H54 (cell line): ENCODE measurements at places on chromosomes 1 and 21.

- no peak for DNase-seq
Measured at GRCh38 chr1:225855503-225856300, 26.5 kb downstream of the TMEM63A start.

- DNase-seq: no peak
Measured at GRCh38 chr1:206723462-206723804, 38.7 kb downstream of the MAPKAPK2 start.

DNA sequence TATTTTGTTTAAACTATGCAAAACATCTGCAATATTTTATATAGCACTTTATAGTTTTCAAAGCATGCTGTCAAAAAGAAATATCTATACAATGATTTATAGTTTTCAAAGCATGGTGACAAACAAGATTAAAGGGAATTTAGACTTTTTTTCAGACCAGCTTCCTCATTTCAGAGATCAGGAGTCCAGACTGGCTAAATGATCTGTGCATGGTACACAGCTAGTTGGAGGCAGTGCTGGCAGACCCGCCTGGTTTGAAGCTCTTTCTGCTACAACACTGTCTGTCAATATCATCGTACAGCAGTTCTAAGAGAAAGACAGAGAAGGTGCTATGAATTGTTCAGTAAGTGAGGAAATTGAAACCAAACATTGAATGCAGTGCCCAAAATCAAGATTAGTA, 479.0 kb downstream of the PTBP2 start:
- no peak for DNase-seq

- no peak for DNase-seq
Measured at GRCh38 chr21:46564391-46564790, 40.5 kb downstream of the S100B start.

- peak; percentile 47 for DNase-seq
Measured at GRCh38 chr1:37944086-37944763, 2.6 kb downstream of the INPP5B start.

- DNase-seq: no peak
Measured at GRCh38 chr1:10825592-10825991, 29.1 kb upstream of the CASZ1 start.

GRCh38 chr1:234230414-234230862, 142.8 kb upstream of the COA6 start:
- DNase-seq: no peak

GRCh38 chr1:31069392-31069791, 3.9 kb upstream of the PUM1 start:
- no peak for DNase-seq

DNA sequence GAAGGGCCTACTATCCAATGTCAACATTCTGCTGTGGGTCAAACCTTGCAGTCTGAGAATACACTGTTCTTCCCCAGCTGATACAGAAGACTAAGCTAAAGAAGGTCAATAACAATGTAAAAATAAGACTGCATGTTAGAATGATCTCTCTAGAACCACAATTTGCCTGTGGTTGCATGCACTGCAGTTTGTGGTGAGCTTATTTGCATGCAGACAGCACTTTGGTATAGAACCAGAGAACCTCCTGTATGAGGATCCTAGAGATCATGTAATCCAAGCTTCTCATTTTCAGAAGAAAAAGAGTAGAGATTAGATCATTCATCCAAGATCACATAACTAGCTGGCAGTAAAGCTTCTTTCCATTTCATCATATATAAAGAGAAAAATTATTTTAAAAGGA, 15.8 kb downstream of the SYNJ1 start:
- DNase-seq: no peak

DNA sequence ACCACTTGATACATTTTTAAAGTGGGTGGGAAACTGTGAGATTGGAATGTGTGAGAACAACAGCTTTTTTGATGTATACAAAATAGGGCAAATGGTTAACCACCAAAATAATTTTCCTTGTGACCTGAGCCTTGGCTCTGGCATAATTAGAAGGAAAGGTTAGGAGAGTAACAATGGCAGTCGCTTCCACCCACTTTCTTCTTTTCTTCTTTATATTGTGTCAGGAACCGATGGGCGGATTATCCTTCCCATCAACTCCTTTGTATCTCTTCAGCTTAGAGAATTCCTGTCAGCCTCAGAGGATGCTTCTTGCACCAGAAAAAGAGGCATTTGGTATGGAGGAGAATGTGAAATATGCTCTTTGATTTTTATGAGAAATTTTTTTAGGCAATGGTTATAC, 90.6 kb downstream of the SDCCAG8 start:
- no peak for DNase-seq

DNA sequence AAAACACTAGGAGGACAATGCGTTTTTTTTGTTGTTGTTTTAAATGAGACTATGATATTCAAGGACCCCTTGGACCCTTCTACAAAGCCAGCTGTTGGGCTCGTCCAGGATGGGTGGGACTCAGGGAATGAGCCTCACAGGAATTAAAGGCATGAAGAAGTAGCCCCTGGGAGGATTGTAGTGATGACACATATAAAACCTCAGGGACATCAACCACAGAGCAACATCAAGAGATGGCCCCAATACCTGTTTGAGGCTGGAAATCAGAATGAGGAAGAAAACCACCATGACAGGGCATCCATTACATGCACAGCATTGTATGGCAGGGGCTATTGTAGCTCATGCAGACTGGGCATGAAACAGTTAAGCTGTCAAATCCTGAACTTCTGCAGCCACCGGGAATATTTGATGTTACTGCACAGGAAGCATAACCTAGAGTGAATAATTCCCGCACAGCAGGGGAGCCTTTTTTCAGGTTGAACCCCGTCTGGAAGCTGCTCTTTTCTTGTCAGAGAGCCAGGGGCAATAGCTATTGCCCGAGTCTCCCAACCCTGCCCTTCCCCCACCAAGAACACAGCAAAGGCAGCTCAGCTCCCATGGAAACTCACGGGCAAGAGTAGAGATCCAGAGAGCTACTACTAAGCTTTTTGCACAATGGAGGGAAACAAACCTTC, 140.2 kb upstream of the FGGY start:
- peak; percentile 61 for DNase-seq

DNA sequence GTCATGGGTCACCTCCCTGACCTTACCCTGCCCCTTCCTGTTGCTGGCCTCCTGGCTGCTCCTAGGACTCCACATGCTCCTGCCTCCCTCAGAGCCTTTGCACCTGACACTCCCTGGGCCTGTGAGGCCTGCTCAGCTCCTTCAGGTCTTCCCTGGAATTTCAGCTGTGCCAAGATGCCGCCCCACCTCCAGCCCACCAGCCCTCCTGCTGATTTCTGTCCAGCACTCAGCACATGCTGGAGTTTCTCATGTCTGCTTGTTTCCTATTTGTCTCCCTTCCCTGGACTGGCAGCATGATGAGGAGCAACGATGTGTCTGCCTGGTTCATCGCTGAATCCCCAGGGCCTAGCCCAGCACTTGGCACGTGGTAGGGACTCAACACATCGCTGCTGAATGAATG, 3.0 kb downstream of the MFAP2 start:
- no peak for DNase-seq
